ENCODE measurements at places on chromosomes 16 and 17.
A peak's percentile ranks its signal among the peaks of the same experiment; 100 is the strongest.

GRCh38 chr17:82241183-82241925 lies 12.5 kb downstream of the SLC16A3 start:
- peak; percentile 51 for DNase-seq

DNA sequence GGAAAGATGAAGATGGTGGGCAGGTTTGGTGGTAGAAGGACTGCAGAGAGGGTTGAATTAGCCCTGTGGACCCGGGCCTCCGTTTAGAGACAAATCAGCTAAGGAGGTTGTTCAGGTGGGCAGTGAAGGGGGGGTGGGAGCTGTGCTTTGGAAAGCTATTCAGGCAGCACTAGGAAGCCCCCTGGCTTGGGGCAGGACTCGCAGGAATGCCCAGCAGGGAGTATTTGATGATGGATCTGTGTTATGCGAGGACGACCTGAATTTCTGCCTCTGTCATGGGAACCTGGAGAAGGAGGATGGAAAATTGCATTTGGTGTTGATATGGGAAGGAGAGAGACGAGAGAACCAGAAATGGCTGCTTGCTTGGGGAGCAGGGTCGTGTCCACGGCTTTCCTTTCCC lies 3.5 kb downstream of the SPDYE4 start:
- DNase-seq, result no peak

- DNase-seq, result no peak
Observed at GRCh38 chr17:17852930-17853329, 16.1 kb upstream of the SREBF1 start.

DNA sequence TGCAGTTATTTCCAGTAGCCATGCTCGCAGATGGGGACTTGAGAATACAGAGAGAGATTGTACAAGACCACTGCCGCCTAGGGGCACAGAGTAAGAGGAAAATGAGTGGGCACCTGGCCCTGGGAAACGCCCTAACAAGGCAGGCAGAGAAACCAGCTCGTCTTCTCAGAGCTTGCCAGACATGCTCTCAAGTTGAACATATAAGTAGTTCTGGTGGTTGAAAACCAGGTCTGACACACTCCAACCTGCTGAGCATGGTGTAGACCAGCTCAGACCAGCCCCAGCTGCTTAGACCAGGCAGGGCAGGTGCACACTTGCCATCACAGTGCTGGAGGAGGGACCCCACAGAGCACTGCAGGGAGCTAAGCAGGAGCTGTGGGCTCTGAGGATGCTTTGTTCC lies 250.5 kb downstream of the CPPED1 start:
- DNase-seq, result no peak

GRCh38 chr16:52548261-52549010 lies 1.5 kb upstream of the TOX3 start:
- no peak for DNase-seq

DNA sequence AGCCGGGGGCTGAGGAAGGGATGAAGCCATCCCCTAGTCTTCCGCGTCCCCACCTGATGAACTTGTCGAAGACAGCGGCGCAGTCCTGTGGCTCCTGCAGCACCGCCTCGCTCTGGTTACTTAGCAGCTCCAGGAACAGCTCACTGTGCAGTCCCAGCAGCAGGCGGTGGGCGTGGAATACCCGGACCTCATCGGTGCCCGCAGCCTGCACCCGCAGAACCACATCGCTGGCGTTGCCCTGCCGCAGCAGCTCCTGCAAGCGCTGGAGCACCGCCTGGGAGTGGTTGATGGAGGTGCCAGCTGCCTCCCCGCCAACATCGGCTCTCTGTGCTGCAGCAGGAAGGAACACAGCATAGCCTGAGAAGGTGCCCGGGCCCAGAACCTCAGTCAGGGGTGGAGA lies 1.8 kb downstream of the BTBD17 start:
- no peak for DNase-seq

DNA sequence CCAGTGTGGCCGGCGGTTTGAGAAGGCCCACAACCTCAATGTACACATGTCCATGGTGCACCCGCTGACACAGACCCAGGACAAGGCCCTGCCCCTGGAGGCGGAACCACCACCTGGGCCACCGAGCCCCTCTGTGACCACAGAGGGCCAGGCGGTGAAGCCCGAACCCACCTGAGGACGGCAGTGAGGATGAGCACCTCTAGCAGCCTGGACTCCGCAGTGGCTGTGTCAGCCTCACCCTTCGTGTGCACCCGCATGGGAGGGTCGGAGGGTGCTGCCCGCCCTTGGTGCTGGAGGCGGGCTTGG lies 16.7 kb downstream of the ZNF276 start:
- no peak for DNase-seq
